Omental fat pad (tissue), 4 donors: ENCODE measurements at places on chromosomes 4 and X.

GRCh38 chrX:121655276-121655675 lies 607.9 kb downstream of the GLUD2 start:
- DNase-seq: no peak

GRCh38 chr4:159150821-159151390 lies 48.0 kb downstream of the RAPGEF2 start:
- DNase-seq: no peak

DNA sequence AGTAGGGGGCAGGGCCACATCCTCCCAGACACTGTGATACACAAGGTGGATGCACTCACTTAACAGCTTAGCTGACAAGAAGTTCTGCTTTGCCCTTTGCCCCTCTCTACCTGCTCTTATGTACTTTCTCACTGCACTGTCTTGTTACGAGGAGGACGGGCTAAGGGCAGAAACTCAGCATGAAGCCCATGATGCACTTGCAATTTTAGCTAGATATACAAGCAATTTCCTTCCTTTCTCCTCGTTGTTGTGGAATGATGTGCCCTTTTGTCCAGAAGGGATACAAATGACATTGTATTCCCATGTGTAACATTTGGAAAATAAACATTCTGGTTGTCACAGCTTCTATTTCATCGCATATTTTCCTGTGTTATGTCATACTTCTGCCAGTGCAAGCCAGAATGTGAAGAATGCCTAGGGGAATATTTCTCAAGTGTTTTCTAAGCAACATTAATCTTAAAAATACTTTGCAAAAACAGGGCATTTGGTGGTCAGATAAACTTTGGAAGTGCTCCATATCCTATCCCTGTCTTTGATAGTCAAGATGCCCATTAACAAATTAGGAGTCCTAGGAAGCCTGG lies 47.2 kb downstream of the MAOA start:
- no peak for DNase-seq

GRCh38 chr4:16133406-16133805 lies 49.6 kb upstream of the PROM1 start:
- no peak for DNase-seq

GRCh38 chr4:102629673-102630072 lies 128.5 kb downstream of the NFKB1 start:
- no peak for DNase-seq

- DNase-seq: no peak
Measured at GRCh38 chr4:924107-925096, 7.7 kb downstream of the GAK start.

DNA sequence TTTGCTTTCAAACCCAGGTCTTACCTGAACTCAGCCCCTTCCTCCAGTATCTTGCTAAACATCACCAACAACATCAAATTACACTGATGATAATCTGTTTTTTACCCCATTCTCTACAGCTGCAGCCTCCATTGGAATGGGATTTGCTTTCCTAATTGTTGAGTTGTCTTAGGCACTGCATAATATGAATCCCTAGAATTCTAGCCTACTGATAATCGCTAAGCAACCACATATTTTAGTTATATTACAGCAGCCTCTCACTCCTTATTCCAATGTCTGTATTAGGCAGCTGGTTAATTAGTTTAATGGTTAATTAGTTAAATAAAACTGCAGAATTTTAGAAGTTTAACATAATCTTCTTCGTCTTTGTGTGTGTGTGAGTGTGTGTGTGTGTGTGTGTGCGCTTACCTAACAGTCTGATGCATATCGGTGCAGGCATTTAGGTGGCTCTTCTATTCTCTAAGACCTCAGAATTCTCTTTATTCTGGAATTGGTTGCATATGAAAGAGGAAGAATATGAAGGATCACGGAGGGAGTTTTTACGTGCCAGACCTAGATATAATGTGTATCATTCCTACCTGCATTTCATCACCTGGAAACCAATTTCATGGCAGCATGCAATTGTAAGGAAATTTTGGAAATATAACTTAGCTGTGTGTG lies 5.3 kb upstream of the COMMD8 start:
- DNase-seq: no peak

- DNase-seq: no peak
Measured at GRCh38 chr4:107129076-107129475, 93.0 kb upstream of the DKK2 start.

DNA sequence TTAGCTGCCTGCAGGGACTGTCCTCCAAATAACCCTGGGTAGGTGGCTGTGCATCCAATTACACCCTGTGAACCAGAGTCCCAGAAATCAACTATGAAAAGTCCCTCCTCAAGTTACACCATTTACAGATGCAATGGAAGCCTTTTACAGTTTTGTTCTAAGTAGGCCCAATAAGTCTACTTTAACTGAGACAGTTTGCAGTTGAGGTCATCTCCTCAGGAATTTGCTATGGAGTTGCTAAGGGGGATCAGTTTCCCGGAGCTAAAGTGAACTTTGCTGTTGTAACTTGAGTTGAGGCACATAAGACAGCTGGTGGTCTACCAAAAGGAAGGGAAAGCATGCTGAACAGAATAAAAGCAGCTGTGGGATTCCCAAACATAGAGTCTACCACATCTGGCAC lies 121.6 kb upstream of the STK26 start:
- no peak for DNase-seq

GRCh38 chr4:21652508-21653231 lies 295.9 kb downstream of the KCNIP4 start:
- no peak for DNase-seq

DNA sequence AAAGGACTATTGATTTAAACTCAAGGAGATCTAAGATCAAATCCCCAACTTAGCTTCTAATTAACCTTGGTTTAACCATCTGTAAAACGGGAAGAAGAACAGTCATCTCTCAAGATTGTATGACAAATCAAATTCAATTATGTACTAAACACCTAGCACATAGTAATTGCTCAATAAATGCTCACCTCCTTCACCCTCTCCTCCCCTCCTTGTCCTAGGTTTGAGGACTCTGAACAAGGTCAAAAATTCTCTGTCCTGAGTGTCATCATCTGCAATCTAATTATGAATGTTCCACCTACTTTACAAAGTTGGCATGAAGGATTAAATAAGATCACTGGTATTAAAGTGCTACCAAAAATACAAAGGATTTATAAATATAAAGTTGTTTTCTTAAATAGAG lies 320.1 kb upstream of the PPARGC1A start:
- no peak for DNase-seq

- DNase-seq: no peak
Measured at GRCh38 chrX:47815901-47816845, 20.5 kb upstream of the ZNF81 start.

DNA sequence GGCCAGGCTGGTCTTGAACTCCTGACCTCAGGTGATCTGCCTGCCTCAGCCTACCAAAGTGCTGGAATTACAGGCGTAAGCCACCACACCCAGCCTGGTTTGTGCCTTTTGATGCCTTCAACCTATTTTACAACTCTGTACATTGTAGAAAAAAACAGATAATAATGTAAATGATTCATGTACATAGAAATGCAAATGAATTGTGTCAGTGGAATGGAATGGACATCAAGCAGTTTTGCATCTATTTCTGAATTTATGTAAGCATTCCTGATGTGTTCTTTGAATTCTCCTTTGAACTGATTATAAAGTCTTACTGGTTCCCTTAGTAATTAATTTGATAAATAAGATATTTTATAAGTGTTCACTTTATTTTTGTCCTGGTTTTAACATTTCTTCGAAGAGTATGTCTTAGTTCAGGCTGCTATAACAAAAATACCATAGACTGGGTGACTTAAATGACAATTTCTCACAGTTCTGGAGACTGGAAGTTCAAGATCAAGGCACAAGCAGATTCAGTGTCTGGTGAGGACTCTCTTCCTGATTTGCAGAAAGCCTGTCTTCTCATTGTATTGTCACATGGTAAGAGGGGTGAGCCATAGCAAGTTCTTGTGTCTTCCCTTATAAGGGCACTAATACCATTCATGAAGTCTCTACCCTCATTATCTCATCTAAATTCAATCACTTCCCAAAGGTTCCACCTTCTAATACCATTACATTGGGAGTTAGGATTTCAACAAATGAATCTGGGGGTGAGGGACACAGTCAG lies 162.2 kb upstream of the S100G start:
- no peak for DNase-seq

GRCh38 chrX:115311139-115311538 lies 21.6 kb downstream of the LUZP4 start:
- DNase-seq: no peak

DNA sequence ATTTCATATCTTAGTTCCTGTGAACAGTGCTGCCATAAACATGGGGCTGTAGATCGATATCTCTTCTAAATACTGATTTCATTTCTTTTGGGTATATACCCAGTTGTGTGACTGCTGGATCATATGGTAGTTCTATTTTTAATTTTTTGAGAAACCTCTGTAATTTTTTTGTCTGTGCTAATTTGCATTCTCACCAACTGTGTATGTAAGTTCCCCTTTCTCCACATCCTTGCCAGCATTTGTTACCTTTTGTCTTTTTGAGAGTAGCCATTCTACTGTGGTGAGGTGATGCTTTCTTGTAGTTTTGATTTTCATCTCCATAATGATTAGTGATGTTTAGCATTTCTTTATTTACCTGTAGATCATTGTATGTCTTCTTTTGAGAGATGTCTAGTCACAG lies 2086.5 kb upstream of the TENM3 start:
- no peak for DNase-seq

DNA sequence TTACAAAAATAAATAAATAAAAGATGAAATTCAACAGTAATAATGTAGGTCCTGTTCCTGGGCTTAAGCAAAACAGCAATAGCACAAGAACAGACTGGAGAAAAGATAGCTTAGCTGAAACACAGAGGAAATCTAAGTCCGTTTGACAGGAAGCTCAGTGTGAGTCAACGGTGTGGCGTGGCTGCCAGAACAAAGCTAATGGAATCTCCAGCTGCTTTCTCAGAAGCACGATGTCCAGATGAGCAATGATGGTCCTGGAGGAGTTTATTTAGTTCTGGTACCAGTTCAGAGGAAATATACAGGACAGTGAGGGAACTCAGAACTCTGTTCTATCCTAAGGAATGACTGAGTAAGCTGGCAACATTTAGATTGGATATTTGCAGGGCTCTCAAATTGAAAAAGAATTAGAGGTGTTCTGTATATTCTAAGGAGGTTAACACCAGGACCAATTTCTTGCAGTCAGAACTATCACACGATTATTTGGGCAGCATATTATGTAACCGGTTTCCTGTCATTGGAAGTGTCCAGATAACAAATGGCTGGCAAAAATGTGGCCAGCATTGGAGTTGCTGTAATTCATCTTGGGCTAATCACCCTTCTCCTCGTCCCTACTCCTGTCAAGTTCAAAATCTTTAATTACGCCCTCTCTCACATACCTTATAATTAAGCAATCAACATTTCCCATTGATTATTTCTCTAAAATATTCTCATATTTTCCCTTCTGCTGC lies 12.7 kb downstream of the GAB3 start:
- DNase-seq: no peak

DNA sequence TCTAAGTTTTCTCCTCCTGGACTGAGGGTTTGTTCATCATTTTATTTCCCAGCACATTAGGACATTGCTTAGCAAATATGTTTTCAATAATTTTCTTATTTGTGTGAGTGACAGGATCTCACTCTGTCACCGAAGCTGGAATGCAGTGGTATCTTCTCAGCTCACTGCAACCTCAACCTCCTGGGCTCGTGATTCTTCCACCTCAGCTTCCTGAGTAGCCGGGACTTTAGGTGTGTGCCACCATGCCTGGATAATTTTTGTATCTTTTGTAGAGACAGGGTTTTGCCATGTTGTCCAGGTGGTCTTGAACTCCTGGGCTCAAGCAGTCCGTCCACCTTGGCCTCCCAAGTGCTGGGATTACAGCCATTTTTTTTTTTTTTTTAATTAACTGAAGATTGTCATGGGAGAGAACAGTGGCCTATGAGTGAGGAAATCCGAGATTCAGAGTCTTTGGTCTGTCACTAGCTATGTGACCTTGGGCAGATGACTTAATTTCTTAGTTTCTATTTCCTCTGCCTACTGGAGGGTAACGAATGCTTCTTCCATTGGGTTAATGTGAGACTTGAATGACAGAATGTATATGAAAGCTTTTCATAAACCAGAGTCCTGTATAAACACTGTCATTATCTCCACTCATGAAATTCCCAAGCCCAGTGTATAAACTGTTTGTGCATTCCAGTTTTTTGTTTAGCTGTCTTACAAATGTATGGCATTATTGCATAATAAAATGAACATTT lies 23.9 kb downstream of the MOB1B start:
- no peak for DNase-seq

GRCh38 chrX:25022499-25023325 lies 6.9 kb upstream of the ARX start:
- DNase-seq: no peak

- no peak for DNase-seq
Measured at GRCh38 chr4:124053872-124054538, 657.4 kb downstream of the SPRY1 start.

GRCh38 chr4:112753333-112753732 lies 116.4 kb downstream of the LARP7 start:
- no peak for DNase-seq

DNA sequence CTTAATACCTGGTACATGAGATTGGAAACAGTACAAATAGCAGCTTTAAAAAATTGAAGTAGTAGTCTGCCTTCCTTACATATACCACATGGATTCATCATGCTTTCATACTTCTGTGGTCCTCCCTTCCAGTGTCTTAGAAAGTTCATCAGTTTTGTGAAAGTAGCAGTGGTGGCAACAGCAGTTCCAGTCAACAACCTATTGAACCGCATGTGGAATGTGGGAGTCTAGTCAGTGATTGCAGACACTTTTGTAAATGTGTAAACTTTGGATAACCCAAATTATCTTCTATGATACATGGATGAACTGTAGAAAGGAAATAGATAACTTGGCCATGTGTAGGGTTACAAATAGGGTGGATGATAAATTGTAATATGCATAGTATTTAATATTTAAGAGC lies 34.1 kb downstream of the FNIP2 start:
- no peak for DNase-seq

GRCh38 chr4:6962211-6963041 lies 52.8 kb downstream of the TBC1D14 start:
- DNase-seq: no peak

GRCh38 chr4:183099537-183100297 lies 660 bp downstream of the WWC2 start:
- no peak for DNase-seq

GRCh38 chr4:41507291-41507947 lies 30.5 kb upstream of the LIMCH1 start:
- DNase-seq: no peak

GRCh38 chr4:47109379-47109778 lies 78.0 kb downstream of the GABRB1 start:
- DNase-seq: no peak

DNA sequence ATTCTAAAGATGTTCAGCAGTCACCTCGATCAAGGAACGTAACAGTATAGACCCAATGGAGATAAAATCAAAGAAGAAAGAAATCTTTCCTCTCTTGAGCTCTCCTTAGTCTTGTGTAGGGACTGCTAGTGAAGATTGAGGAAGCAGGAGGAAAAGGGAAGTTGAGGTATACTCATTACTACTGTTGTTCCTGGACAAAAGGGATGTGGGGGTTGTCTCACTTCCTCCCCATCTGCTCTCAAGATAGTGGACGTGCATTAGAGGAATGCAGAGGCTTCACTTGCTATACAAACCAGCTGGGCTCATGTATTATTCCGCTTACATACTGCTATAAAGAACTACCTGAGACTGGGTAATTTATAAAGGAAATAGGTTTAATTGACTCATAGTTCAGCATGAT lies 208.9 kb upstream of the ARHGEF9 start:
- no peak for DNase-seq

GRCh38 chr4:7826909-7827306 lies 112.8 kb downstream of the AFAP1 start:
- no peak for DNase-seq
